CD4-positive, alpha-beta T cell treated with Interleukin-1 beta for 1 hour (primary cell): ENCODE measurements at places on chromosomes 7 and 10.

DNA sequence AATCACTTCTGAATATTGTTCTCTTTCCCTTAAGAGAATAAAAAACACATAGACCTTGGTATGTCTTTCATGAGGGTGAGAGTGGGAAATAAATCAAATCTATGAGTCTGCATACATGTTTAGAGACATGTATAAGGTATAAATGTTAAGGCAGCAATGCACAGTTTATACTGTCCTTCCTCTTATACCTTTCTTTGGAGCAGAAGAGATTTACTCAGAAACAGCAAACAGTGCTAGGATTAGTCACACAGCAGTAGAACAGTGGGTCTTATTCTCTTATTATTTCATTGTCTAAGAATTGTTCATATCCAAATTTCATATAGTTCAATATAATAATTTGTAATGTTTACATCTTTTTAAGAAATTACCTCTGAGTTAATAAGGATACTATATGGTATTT, 126.7 kb upstream of the TMEM196 start:
- no peak for DNase-seq

GRCh38 chr7:98724591-98724990, 107.5 kb downstream of the NPTX2 start:
- DNase-seq, result no peak

DNA sequence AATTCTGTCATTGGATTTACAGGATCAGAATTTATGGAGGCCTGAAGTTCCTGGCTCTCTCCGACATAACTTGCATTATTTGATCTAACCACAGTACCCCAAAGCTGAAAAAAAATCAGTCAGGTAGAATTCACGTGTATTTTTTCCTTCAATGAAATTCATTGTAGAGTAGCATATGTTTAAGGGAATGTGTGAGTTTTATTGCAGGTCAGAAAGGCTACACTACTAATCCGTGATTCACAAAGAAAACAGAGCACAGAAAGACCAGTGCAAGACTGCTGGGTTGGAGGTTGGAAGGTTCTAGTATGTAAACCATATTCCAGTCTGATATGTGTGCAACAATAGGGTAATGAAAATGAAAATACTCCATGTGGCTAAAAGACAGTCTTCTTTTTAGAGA, 247.0 kb upstream of the FERD3L start:
- DNase-seq, result no peak

- DNase-seq, result no peak
Observed at GRCh38 chr7:73342645-73343044, 14.7 kb downstream of the FKBP6 start.

GRCh38 chr7:127713758-127714157, 61.8 kb downstream of the SND1 start:
- no peak for DNase-seq

DNA sequence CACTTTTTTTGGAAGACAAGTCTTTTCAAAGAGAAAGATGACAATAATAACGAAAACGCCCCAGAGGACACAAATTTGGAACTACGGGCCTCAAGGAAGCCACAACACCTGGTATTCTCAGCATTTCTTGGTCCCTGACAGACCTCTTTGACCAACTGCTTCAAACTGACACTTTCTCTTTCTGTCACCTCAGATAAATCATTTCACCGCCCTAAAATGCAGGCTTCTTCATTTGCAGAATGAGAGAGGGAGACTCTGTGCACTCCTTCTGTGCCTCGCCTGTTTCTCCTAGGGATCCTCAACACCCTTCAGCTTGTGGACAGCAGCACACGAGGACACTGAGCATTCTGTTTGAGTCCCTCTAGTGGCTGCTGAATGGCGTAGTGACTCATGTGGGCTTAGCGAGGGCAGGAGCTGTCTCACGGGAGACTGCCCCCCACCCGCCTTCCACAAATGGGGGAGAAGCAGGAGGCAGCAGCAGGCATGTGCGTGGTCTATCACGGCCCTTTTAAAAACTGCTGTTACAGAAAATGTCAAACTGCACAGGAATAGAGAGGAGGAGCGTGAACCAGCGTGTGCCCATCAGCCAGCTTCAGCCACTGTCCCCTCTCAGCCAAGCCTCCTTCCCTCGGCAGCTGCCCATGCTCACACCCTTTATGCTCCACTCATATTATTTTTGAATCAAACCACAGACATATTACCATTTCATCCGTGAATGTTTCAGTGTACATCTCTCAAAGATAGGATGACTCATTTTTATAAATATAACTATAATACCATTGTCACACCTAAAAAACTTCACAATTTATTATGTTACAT, 41.4 kb downstream of the GSDME start:
- DNase-seq, result no peak

GRCh38 chr7:44914992-44915607, 29.8 kb upstream of the PURB start:
- peak; percentile 80 for DNase-seq

DNA sequence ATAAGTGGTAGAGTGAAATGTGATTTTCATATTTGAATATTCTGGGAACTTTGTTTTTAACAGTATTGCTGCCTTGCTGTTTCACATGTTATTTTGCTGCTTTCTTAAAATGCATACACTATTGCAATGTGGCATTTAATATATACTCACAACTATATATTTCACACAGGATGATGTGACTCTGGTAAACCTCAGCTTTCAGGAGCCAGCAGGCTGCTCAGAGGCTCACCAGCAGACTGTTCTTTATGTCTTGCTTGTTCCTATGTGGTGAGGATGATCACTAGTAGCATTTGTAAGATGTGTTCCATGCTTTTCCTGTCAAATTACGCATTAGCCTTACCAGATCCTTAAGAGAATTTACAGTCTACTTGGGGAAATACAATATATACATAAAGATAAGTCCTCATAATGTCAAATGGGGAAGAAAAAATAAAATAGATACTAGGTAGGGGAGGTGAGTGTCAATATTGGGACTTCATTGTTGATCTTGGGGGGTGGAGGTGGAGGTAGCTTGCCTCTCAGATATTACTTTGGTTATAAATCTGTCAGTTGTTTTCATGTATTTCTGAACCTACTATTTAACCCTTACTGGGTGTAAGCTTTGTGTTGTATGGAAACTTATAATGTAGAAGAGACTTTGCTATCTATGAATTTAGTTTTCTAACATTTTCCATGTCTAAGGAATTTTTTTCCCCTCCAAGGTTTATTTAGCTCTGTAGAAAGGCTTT, 8.4 kb downstream of the GNAI1 start:
- no peak for DNase-seq
